T follicular helper cell (primary cell): ENCODE measurements at places on chromosomes 4 and X.

- no peak for DNase-seq
These were observed 158.2 kb upstream of the DDIT4L start for GRCh38 chr4:100348473-100348872.

GRCh38 chr4:141501931-141502330 lies 134.5 kb upstream of the IL15 start:
- no peak for DNase-seq

GRCh38 chrX:9606971-9607370 lies 142.1 kb downstream of the TBL1X start:
- DNase-seq = no peak

- no peak for DNase-seq
These were observed 13.1 kb upstream of the SLC9B1 start for GRCh38 chr4:103032574-103032973.

DNA sequence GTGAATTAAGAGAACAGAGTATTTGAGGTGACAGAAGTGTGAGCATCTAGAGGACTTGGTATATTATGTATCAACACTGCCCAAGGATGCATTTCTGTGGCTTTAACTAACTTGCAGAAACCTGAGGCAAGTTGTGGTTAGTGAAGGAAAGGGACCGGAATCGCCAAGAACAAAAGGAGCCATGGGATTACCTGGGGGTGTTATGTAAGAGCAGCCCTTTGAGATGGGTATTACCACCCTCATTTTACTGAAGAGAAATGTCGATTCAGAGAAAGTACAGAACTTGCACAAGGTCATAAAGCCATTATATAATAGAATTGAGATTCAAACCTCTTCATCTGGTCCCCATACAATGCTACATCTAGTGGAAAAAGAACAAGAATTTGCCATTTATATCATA lies 14.3 kb downstream of the TENM3 start:
- DNase-seq = no peak

GRCh38 chrX:18895189-18895951 lies 88.5 kb downstream of the PHKA2 start:
- no peak for DNase-seq

DNA sequence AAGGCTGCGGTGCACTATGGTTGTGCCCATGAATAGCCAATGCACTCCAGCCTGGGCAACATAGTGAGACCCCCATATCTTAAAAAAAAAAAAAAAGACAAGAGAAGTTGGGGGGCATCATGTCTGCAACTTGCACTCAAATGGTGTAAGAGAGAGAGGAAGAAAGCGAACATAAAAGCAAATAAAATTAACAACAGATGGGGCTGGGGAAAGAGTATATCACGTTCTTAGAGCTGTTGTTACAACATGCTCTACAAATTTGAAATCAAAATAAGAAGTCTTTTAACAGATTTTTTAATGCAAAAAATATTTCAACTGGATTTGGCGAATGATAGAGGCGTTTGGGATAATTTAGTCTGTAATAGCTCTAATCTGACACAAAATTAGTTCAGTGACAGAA lies 144.9 kb downstream of the FNIP2 start:
- DNase-seq = no peak

DNA sequence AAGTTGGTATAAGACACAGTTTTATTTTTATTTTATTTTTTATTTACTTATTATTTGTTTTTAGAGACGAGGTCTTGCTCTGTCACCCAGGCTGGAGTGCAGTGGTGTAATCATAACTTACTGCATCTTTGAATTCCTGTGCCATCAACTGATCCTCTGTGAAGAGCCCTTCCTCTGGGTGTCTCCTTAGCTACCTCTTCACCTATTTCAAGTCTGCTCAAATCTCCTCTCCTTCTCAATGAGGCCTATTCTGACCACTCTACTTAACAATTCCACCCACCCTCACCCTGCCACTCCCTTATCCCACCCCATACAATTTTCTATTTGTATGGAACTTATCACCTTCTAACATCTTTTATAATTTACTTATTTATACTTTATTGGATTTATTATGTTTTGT lies 183.4 kb downstream of the PPP3CA start:
- DNase-seq = no peak

- DNase-seq = no peak
These were observed 81.5 kb downstream of the RCHY1 start for GRCh38 chr4:75432683-75433082.

DNA sequence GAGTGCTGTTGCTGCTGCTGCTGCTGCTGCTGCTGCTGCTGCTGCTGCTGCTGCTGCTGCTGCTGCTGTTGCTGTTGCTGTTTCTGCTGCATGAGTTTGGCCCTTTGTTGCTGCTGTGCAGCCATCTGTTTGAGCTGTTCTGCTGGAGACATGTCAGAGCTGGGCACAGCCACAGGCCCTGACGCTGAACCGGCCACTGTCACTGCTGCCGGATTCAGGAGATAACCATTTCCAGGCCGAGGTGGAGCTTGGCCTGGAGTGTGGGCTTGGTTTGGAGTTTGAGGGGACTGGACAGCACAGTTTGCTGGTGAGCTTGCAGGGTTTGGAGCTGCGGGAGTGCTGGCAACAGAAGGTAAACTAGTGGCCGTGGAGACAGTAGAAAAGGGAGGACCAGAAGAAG lies 224.3 kb downstream of the MGST2 start:
- DNase-seq = no peak

DNA sequence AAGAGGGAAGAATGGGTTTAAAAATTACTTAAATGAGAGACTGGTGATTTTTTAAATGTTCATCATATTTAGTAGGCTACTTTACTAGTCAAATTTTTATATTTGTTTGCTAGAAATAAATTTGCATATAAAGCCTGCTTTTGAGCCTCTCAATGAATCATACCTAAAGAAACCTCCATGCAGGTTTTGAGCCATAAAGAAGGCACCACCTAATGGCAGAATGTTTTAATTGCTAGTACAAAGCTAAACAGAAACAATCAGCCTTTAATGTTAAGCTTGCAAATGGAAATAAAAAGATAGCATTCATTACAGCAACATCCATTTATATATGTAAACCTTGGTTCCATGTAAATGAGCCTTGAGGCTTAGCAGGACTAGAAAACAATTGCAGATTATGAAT lies 989.7 kb downstream of the CCSER1 start:
- no peak for DNase-seq

- no peak for DNase-seq
These were observed 609.6 kb upstream of the SPANXN1 start for GRCh38 chrX:144637731-144638130.

GRCh38 chr4:7299010-7299907 lies 106.9 kb downstream of the SORCS2 start:
- DNase-seq = no peak

DNA sequence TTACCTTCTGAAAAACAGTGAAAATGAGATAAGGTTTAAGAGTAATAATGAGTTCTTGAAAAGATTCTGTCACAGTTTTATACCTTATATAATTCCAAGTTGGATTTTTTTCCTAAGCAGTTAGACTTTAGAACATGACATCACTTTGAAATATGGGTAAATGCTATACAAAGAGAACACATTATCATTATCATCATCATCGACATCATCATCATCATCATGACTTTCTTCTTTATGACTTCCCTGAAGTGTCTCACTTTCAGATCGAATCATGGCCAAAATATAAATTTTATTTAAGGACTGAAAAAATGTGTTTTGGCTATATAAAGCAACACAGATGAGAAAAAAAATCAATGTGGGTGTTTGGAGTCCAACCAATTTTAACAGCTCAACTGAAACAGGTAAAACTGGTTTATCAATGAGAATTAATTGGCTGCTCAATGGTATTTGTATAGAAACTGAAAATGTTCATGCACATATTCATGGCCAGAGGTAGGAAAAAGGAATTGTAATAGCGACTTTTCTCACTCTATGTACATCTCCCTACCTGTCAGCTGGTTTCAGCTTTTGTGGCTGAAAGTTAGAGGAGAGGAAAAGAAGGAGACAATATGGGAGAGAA lies 243.1 kb upstream of the GPC4 start:
- no peak for DNase-seq

GRCh38 chr4:77465271-77465670 lies 140.3 kb upstream of the CXCL13 start:
- DNase-seq = no peak

GRCh38 chr4:140668111-140668510 lies 88.1 kb downstream of the TBC1D9 start:
- no peak for DNase-seq

GRCh38 chrX:112048707-112049106 lies 33.9 kb downstream of the TRPC5 start:
- no peak for DNase-seq

- no peak for DNase-seq
These were observed 33.2 kb upstream of the MID1IP1 start for GRCh38 chrX:38768079-38768478.

DNA sequence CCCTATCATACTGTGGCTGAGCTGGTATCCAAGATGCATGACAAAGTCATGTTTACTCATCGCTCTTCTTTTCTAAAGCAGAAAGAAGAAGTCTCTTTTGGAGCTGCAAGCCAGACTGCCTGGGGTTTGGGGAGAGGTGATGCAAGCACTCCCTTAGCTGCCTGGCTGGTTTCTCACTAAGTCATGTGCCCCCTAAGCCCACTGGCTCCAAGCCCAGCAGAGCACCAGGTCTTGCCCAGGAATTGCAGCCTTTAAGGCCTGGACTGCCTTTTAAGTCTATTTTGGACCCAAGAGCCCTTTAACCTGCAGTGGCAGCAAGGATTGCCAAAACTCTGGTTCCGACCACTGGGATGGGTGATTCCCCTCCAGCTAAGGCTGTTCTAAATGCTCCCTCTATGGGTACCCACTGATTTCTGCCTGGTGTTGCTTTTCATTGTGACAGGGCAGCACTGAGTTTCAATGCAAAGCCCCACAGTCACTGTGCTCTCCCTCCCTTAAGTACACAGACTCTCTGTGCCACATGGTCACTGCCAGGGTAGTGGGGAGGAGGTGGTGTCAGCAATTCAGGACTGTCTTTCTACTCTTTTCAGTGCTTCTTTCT lies 548.6 kb downstream of the TLL1 start:
- DNase-seq = no peak

- no peak for DNase-seq
These were observed 17.6 kb downstream of the TRIM61 start for GRCh38 chr4:164959896-164960295.
